Effector CD4-positive, alpha-beta T cell (primary cell): ENCODE measurements at places on chromosomes 7 and 10.

DNA sequence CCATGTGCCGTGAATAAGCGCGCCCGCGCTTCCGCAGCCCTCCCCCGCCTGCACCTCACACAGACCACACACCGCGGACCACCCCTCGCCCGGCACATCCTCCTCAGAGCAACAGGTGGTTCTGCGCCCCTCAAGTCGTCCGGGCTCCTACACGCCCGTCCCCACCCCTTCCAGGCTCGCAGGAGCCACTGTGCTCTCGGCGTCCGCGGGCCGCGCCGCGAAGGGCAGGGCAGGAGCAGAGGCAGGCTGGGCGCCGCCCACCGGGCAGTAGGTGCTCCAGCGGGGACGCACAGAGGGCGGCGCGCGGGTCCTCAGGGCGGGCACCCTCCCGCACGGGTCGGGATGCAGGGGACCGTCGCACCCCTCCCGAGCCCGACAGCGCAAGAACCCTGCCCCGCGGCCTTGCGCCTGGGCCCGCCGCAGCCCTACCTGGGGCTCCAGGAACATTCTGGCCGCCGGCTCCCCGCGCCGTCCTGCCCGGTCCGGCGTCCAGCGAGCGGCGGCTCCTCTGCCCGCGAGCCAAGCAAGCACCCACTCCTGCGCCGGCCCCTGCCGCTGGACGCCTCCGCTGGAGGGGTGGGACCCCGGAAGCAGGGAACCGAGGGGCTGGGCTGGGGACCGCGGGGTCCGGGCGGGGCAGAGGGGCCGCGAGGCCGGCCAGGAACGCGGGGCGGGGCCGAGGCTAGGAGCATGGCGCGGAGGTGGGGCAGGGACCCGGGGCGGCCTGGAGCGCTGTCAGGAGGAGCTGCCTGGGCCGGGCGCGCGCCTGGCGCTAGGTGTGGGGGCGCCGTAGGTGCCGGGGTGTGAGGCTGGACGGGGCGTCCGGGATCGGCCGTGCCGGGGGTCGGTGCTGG, 37.4 kb downstream of the RASGEF1A start:
- DNase-seq, result peak; percentile 5

DNA sequence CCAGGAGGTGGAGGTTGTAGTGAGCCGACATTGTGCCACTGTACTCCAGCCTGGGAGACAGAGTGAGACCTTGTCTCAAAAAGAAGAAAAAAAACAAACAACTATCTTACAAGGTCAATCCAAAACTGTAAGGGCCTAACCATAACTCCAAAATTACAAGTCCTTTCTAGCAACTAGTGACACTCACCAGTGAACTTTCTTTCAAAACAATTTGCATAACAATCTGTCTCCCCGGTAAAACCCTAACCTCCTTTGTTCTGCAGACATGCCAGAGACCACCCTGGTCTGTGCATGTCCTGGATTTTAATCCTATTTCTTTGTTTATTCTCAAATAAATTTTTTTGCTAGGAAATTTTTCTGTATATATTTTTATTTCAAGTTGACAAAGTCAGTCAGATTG, 68.1 kb downstream of the EXOC6 start:
- no peak for DNase-seq

DNA sequence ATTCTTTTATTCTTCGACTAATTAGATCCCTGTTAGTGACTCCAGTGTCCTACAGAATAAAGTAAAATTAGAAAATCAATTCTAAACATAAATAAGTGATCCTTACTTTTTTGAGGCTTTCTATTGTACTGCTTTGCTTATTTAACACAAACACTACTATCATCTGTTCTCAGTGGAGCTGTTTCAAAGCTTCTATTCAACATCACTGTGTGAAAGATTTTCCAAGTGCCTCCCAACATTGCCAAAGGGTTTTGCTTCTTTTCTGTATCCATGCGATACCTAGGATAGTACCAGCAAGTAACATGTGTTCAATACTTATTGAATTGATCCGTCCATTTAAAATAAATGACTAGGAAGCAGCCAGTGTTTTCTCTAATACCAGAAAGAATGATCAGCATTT, 125.7 kb downstream of the ARHGAP21 start:
- no peak for DNase-seq

DNA sequence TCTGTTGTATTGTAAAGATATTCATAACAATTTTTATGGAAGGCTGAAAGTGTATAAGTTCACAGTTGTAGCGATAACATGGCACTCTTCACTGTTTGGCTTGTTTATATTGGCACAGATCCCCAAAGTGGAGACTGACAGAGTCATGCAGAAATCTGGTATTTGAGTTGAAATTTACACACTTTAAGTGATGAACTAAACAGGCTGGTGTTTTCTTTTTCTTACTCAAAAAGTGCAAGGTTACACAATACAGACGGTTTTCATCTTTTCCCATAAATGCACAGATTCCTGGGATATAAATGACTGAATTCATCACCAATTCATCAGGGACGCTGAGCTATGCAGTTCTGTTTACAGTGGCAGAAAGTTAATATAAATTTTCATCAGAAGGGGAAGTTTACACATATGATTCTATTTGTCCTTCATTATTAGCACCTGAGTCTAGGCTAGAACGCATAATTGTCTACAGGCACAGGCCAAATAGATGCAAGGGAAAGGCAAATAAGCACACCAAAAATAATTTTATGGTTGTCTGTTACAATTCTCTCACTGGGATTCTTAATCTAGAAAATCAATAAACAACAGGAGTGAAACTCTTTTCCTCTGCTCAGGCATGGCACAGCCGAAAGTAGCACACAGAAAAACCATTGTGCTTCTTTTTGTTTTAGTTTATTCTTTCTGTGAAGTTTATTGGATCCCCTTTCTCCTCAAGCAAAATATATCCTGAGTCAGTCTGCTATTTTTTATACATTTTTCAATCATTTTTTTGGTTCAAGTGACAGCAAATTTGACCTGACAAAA, 88.0 kb downstream of the FOXP2 start:
- no peak for DNase-seq

DNA sequence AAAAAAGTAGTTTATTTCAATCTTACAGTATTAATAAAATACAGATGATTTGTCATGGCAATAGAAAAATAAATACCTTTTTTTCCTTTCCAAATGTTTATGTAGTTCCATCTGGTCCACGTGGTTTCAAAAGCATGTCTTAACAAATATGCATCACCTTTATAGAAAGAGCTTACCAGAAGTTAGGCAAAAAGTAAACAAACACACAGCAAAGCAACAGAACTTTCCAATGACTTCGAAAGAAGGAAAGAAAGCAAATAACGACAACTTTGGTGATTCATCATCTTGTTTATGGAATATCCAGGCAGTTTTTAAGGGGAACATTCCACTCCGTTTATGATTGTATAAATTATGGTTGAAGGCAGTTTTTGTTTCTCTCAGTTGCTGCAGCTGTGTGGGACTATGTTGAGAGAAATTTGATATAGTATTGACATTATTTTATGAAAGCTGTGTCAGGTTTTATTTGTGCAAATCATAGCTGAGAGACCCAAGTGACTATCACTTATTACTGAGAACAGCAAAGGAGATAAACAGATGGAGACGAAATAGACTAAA, 203.1 kb downstream of the CDC14C start:
- DNase-seq, result no peak

DNA sequence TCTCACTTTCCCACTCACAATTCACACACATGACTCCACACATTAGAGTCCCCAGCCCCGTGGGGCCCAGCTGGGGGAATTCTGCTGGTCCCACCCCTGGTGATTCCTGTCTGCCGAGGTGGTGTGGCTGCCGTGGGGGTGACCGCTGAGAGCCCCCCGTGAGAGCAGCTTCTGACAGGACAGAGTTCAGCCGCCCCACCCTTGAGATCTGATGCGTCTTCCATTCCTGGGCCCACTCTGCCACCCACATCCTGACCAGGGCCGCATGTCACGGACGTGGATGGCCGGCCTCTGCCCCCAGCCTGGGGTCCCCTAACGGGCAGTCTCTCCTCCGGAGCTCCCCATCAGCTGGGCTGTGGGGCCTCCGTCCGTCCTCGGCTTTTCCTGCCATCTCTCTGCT, 240.1 kb upstream of the PITRM1 start:
- DNase-seq, result no peak

- no peak for DNase-seq
These were observed 14.6 kb downstream of the ADRB1 start for GRCh38 chr10:114058297-114058696.

DNA sequence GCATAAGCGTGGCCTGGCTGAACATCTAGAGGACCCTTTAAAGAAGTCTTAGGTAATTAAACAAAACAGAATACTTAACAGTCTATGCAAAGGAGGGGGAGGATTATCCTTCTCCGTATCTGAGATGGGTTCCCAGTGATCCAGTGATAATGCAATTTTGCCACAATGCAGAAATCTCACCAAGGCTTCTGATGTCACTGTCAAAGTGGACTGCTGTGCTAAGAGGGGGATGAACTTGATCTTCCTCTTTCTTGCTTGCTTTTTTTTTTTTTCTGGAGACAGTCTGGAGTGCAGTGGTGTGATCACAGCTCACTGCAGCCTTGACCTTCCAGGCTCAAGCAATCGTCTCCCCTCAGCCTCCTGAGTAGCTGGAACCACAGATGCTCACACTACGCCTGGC, 30.8 kb downstream of the GATA3 start:
- DNase-seq, result no peak

DNA sequence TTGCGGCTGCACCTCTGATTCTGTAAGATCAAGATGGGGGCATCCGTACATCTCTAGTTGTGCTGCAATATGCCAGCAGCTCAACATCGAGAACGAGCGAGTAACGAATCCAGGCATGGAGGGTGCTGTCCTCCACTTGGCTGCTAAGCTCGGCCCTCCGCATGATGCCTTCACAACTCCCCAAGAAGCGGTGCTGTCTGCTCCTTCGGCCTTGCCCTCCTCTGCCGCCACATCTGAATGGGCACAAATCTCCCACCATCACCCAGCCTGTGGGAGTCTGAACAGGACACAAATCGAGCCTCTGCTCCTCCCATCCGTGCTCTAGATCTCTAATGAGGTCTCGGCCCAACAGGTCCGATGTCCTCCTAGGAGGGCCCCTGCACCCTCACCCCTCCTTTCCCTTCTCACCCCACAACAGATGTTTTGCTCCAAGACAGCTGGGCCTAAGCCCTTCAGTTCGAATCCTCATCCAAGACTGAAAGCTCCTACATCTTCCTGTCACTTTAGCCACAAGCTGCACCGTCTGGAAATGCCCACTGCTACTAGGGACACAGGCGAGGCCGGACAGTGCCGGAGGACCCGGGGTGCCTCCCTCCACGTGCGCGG, 86.7 kb downstream of the ZNF33B start:
- DNase-seq, result no peak

- DNase-seq, result no peak
These were observed 63.2 kb downstream of the CYP51A1 start for GRCh38 chr7:92071032-92071431.

DNA sequence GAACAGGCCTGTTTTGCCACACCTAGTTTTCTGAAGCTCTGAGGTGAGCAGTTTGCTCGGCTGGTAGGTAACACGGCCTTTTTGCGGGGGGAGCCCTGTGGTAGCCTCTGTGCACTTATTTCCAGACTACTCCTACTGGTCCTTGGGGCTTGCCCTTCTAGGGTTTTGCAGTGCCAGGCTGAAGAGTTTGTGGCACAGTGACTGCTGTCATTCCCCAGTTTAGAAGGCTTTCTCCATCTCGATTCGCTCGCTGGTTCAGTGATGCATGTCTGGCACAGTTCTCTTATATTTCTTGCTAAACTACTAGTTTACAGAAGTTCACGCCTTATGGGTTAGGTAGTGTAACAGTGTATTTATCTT, 711 bp downstream of the KIF20B start:
- DNase-seq, result peak; percentile 2

DNA sequence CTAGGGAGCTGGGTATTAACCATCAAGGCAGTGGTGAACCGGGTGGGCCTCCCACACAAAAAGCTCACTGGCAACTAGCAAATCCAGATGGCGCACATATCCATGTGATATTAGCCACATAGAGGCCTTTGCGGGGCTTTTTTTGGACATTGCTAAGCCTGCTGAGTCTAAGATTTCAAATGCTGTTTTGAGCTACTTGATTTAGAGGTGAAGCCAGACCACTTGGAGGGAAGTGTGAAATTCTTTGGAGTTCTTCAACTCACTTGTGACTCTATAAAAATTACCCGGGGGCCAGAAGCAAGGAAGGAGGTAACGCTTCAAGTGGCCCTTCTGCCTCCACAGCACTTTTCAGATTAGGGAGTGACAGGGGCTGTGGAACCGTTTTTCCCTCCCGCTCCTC, 619.8 kb upstream of the GALNT17 start:
- no peak for DNase-seq

DNA sequence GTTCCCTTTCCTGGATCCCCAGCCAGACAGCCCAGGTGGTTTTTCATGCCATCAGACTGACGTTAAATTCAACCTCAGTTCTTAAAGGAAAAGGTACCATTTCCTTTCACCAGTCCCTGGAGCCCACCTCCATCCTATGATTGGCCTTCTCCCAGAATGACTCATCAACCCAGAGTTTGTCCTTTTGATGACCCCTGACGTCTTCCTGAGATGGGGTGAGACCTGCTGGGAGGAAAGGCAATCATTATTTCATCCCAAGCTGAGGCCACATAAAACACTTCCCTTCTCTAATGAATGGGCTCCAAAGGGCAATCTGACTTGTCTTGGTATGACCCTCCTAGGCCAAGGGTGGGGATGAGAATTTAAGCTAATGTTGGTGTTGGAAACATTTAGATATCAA, 750.7 kb downstream of the SUGCT start:
- DNase-seq, result no peak

DNA sequence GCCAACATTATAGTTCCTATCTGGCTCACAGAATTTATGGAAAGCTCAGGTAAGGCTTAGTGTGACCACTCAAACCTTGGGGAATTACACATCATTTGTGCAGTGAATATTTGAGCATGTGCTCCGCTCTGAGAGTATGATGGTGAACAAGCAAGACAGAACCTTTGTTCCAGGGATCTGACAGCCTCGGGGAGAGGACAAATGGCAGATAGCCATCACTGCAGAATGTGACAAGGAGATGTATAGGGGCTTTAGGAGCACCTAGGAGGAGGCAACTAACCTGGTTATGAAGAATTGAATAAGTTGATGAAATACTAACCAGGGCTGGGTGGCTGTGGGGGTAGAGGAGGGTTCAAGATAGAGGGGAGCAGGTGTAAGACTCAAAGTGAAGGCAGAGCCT, 290.5 kb downstream of the GFRA1 start:
- no peak for DNase-seq

- DNase-seq, result no peak
These were observed 175.4 kb downstream of the GNAI1 start for GRCh38 chr7:80309971-80310549.

GRCh38 chr7:107228291-107228690, 59.5 kb downstream of the HBP1 start:
- DNase-seq, result no peak

DNA sequence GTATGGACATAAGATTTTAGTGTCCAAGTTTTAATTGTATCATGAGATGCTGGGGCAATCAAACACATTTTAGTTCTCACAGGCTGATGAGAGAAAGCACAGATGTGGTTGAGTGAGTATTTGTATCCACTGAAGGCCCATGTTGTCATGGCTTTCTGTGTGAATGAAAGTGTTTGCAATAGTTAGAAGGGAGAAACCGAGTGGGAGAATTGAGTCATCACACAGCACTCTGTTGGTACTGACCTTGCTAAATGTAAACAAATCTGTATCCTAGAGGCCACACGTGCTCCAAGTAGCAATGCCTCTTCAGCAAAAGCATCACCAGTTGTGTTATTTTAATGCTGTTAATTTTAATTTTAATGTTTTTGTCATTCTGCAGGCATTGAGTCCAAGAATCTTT, 121.2 kb downstream of the EMX2 start:
- DNase-seq, result no peak

GRCh38 chr10:43734716-43735115, 86.0 kb upstream of the ZNF32 start:
- DNase-seq, result no peak

- no peak for DNase-seq
These were observed 73.6 kb downstream of the OTUD1 start for GRCh38 chr10:23512355-23513058.
